ENCODE measurements at places on chromosomes 11 and 22.

GRCh38 chr11:17298302-17298701, 21.8 kb downstream of the NUCB2 start:
- DNase-seq, result no peak

- no peak for DNase-seq
Measured at GRCh38 chr22:45776313-45776585, 104.6 kb downstream of the ATXN10 start.

- DNase-seq, result no peak
Measured at GRCh38 chr11:72860592-72860991, 46.4 kb downstream of the ATG16L2 start.

GRCh38 chr11:49208006-49208721, at the start of gene FOLH1:
Gene FOLH1 (minus strand): TSS chr11:49208602. CDS start chr11:49208409, 193 bp downstream.
- DNase-seq, result no peak

DNA sequence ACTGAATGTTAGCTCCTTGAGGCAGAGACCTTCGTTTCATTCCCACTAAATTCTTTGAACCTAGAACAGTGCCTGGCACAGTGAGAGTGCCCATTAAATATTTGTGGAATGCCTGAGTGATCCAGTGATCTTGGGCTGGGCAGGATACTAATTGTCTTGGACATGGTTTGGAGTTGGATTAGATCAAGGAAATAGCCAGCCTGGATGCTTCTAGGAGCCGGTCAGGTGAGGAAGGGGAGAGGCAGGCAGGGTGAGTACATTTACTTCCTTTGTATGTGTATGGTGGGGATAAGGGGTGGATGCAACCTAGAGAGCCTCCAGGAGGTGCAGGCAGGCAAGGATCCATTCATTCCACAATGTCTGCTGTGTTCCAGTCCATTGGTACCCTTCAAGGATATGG, 3.6 kb downstream of the SREBF2 start:
- DNase-seq, result no peak

- no peak for DNase-seq
Measured at GRCh38 chr22:44399906-44400762, 87.4 kb upstream of the SHISAL1 start.

GRCh38 chr11:61957021-61957770, 7.0 kb downstream of the BEST1 start:
- no peak for DNase-seq

GRCh38 chr22:27476729-27477128, 324.8 kb downstream of the MN1 start:
- no peak for DNase-seq

- DNase-seq, result no peak
Measured at GRCh38 chr11:20715931-20716330, 46.5 kb downstream of the NELL1 start.

GRCh38 chr22:41841085-41841712, 8.3 kb downstream of the SREBF2 start:
- DNase-seq, result no peak

DNA sequence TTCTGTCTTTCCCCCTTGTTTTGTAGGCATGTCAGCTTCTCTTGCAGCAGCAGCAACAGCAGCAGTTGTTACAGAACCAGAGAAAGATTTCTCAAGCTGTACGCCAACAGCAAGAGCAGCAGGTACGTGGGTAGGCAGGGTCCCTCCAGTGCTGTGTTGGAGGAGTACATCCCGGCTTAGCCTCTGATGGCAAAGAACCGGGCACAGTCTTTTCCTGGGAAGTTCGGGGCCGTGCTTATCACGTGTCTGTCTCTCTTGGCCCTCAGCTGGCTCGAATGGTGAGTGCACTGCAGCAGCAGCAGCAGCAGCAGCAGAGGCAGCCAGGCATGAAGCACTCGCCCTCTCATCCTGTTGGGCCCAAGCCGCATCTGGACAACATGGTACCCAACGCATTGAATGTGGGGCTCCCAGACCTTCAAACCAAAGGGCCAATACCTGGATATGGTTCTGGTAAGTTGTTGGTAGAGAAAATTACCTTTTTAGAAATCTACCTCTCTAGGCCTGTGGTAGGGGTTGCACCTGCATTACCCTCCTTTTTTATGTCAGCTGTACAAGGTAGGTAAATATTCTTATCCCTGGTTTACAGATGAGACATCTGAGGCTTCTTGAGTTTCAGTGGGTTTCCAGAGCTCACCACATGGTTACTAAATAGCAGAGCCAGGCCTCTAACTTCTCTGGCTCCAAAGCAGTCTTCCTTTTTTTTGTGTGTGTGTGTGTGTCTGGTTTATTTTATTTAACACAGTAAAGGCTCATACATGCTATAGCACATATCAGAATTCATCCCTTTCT, 45.2 kb upstream of the ADSL start:
- no peak for DNase-seq

DNA sequence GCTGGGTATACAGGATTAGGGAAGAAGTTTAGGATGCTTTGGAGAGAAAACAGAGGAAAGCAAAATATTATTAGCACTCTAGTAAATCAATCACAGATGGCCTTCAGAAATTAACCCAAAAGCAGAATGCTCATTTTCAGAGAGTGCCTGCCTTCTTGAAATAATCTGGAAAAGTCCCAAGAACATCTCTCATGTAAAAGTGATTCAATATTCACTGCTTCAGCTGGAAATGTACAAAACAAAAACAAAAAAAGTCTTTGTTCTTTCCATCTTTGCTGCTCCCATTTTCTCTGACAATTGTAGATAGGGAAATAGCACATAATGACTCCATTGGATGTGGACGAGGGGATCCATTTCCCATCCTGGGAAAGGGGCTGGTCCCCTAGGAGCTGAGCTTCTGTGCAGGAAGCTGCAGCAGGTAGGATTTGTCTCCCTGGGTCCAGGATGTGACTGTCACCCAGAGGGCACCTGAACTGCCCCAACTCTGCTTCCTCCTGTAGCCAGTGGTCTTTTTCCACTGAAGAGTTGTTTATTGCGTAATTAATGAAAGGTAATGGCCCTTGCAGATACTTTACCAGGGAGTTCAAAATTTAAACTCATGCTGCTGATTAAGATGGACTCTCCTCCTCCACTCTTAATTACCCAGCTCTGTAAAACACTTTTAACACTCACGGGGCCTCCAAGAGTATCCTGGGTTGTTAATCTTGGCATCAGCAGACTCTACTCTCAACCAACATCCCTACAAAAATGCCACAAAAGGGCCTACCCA, 57.9 kb downstream of the SC5D start:
- no peak for DNase-seq

GRCh38 chr22:17239156-17239701, 20.0 kb upstream of the ADA2 start:
- no peak for DNase-seq

- no peak for DNase-seq
Measured at GRCh38 chr22:34800260-34800980, 265.5 kb upstream of the ISX start.

DNA sequence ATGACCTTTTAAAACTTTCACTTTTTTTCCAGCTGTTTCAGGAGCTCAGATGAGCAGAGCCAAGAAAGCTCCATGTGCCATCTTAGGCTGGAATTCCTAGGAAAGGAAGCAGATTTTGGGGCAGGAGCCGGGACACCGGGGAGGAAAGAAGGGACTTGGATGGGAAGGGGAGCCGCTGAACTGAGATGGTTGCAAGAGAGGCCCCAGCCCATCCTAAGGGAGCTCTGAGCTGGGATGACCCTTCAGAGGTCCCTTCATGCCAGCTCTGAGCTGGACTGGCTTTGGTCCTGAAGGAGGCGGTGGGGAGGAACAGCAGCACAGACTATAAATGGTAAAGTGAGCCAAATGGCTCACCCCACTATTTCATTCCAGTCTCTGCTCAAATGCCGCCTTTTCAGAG, 55.2 kb upstream of the SLC22A12 start:
- no peak for DNase-seq

DNA sequence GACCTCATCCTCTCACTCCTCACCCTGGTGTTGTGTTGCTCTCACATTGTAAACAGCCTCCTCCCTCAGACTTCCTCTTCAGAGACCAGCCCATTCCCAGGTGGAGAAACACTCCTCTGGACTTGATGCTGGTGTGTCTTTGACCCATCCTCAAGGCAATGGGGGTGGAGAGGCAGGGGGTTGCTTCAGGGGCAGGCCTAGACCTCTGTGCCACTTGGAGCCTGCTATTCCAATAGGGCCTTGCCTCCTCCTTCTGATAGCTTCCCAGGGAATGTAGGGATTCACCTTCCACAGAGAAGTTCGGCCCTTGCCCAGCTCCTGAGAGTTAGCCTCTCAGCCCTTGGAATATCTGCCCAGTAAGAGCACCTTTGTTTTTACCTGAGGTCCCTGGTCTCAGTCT, 606.6 kb upstream of the CADM1 start:
- DNase-seq, result no peak

DNA sequence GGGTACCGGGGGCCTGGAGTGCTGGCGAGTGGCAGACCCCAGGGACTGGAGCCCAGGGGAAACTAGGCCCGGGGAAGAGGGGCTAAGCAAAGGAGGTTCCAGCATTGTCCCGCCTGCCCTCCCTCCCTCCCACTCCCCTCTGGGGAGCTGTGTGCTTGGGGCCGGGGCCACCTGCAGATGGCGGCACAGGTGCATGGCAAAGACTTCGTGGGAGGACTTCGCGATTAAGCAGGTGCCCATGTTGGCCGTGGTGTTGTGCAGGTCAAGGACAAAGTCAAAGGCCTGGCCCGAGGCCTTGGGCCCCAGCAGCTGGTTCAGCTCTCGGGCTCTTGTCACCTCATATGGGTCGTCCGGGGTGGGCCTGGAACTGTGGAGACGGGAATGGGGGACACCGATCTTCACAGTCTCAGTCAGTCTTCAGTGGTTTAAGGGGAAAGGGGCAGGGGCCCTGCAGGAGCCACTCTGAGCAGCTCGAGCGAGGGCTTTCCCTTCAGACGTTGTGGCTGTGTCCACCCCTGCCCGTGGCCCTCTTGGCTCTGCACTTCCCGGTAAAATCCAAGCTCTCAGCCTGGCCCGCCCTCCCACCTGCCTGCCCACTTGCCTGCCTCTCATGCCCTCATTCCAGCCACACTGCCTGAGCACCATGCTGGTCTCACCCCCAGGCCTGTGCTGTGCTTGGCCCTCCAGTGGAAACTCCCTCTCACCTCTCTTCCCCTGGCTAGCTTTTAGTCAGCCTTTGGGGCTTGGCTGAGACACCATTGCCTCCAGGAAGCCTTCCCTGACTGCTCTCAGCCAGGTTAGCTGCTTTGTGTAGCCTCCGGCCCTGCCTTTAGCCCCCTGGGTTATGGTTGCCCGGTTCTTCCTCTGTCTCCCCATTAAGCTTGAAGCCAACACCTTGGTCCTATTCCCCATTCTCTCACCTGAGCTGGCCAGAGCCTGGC, 4.7 kb downstream of the ACY3 start:
- no peak for DNase-seq

GRCh38 chr11:102325088-102325487, 7.8 kb downstream of the BIRC3 start:
- no peak for DNase-seq

- no peak for DNase-seq
Measured at GRCh38 chr11:100632941-100633452, 54.1 kb upstream of the ARHGAP42 start.

DNA sequence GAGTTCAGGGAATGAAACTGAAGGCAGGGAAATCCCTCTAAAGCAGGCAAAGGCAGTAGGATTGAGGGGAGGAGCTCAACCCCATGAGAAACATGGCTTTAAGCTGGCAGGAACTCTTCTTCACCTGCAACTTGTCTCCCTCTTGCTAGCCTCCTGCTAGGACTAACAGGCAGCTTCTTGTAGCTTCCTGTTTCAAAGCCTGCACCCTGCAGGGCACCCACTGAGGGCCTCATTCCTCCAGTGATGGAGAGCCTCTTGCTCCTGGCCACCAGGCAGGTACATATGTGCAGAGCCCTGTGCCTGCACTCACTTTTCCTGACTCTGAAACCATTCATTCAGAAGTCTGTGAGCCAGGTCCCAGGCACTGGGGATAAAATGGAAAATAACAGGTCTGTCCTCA, 137.0 kb downstream of the SERGEF start:
- no peak for DNase-seq

DNA sequence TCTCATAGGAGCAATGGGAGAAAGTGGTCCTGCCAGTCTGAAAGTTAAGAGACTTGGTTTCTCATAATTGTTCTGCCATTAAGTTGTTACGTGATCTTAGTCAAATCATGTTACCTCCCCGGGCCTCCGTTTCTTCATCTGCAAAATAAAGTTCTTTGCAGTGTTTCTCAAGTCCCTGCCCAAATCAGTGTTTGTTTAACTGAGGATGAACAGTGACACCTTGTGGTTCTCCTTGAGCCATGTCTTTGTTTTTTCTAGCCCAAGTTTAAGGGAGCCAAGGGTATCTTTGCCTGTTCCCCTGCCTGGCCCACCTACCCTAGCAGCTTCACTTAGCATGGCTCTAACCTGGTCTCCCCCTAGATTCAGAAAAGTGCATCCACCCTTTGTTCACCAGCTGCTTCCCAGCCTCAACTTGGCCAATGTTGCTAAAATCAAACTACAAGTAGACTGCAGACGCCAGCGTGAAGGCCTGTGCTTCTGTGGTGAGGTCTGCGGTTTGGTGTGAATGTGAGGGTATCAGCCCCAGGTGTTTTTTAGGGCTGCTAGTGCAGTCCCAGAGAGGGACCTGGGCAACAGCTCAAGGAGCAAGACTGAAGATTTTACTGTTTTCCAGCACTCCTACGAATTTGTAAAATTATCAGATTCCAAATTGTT, 35.5 kb downstream of the FZD4 start:
- peak; percentile 3 for DNase-seq

GRCh38 chr11:69878927-69879728, 59.9 kb upstream of the FGF3 start:
- DNase-seq, result no peak

GRCh38 chr11:123494195-123495050, 64.4 kb downstream of the GRAMD1B start:
- DNase-seq, result no peak

GRCh38 chr11:110070176-110070575, 23.0 kb upstream of the ZC3H12C start:
- no peak for DNase-seq

- DNase-seq, result no peak
Measured at GRCh38 chr11:45886816-45887520, 1.5 kb downstream of the MAPK8IP1 start.

DNA sequence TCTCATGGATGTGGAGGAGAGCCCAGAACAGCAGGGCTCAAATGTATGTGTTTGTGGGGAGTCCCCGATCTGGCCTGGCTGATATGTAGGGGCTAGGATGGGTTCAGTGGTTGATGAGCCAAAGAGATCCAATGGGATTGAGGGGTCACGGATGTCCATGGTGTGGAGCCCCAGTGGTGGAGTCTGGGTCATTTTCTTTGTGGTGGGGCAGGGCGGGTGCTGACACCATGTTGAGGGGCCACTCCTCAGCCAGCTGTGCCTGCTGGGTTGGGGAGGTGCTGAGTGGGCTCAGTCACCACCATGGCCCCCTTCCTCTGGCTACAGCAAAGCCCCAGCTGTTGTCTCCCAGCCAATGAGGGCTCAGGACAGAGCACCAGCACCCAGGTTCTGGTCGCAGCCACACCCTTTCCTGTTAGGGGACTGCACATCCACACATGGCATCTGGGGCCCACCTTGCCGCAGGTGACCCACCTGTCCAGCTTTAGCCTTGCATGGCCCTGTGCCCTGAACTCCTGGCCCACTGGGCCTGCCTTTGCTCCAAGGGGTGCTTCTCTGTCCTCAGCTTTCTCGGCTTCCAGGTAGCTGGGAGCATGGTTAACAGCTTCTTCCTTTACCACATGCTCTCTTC, 3.2 kb upstream of the GNAZ start:
- DNase-seq, result no peak

- no peak for DNase-seq
Measured at GRCh38 chr11:127149410-127149809, 148.8 kb upstream of the KIRREL3 start.

GRCh38 chr11:94100253-94100652, 28.4 kb upstream of the PANX1 start:
- no peak for DNase-seq

All from AML-193 (cell line).